ENCODE measurements at places on chromosomes 13 and 19. TPM values are rescaled to one million over a fixed set of nuclear protein-coding genes. Genes with fewer than 3 reads are reported as not detected.

KCNC3 gene
- 1.5 TPM for total RNA-seq

RAP2A gene
- total RNA-seq, result 11.2 TPM

VSIG10L gene
- total RNA-seq, result 1.4 TPM

SULT2A1 gene
- total RNA-seq, result not detected

ZNF560 gene
- 3.7 TPM for total RNA-seq

PSG6 gene
- total RNA-seq, result not detected

CLEC17A gene
- total RNA-seq, result 0.21 TPM

MCEMP1 gene
- 0.27 TPM for total RNA-seq

ICAM5 gene
- 20.3 TPM for total RNA-seq

TUBA3C gene
- not detected for total RNA-seq

RYR1 gene
- total RNA-seq, result 0.19 TPM

ADGRL1 gene
- 16.1 TPM for total RNA-seq

IFI30 gene
- 26.7 TPM for total RNA-seq

LGALS14 gene
- not detected for total RNA-seq

ATP1A3 gene
- not detected for total RNA-seq

KIR2DL4 gene
- not detected for total RNA-seq

IFNL1 gene
- total RNA-seq, result not detected

CDC42EP5 gene
- 6.6 TPM for total RNA-seq

ARHGEF18 gene
- 26.0 TPM for total RNA-seq

METTL21C gene
- not detected for total RNA-seq

PRR19 gene
- 1.6 TPM for total RNA-seq

ZNF850 gene
- total RNA-seq, result 3.0 TPM

PODNL1 gene
- total RNA-seq, result 0.24 TPM

ZNF443 gene
- 2.2 TPM for total RNA-seq

IRS2 gene
- total RNA-seq, result 35.2 TPM

ZSCAN5A gene
- 11.4 TPM for total RNA-seq

CSNK1A1L gene
- total RNA-seq, result not detected

PCID2 gene
- 92.6 TPM for total RNA-seq

LATS2 gene
- total RNA-seq, result 21.6 TPM

KCNN1 gene
- 2.1 TPM for total RNA-seq

ADAMTSL5 gene
- total RNA-seq, result 3.8 TPM

ZNF91 gene
- 21.1 TPM for total RNA-seq

TMC4 gene
- total RNA-seq, result 1.2 TPM

APOE gene
- total RNA-seq, result 4.9 TPM

GPR18 gene
- total RNA-seq, result not detected

ERICH4 gene
- total RNA-seq, result not detected

MYPOP gene
- total RNA-seq, result 3.5 TPM

PEAK3 gene
- not detected for total RNA-seq

CERS1 gene
- total RNA-seq, result 16.5 TPM

CD209 gene
- not detected for total RNA-seq

Data from A375 (cell line).